ENCODE measurements at places on chromosomes 3 and 15.

DNA sequence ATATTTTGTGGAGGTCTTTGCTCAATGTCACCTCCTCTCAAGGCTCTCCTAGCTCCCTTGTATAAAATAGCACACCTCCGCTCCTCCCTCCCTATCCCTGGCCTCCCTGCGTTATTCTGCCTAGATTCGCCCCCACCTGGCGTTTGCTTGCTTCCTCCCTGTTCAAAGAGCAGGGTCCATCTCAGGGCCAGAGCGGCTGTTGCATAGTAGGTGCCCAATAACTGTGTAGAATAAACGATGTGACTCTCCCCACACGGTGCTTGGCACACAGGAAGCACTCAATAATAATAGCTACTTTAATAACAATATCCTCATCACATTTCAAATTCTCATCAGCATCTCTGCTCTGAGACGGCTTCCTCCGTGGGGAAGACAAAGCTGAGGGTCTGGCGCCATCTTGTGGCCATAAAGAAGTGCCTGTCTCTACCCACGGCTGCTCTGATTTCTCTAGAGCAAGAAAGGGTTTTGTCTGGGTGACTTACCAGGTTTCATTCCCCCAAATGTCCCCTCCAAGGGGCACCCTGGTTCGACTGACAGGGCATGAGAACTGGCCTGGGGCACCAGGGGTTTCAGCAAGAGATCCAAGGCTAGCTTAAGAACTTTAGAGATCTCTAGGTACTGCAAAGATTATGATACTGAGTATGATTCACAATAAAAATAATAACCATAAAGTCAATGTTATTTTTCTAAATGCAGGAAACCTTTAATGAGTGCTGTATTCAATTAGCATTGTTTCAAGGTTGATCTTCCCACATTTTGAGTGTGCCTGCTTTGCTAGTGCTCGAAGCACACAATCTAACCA lies 16.1 kb downstream of the CD276 start:
- DNase-seq: peak; percentile 68

DNA sequence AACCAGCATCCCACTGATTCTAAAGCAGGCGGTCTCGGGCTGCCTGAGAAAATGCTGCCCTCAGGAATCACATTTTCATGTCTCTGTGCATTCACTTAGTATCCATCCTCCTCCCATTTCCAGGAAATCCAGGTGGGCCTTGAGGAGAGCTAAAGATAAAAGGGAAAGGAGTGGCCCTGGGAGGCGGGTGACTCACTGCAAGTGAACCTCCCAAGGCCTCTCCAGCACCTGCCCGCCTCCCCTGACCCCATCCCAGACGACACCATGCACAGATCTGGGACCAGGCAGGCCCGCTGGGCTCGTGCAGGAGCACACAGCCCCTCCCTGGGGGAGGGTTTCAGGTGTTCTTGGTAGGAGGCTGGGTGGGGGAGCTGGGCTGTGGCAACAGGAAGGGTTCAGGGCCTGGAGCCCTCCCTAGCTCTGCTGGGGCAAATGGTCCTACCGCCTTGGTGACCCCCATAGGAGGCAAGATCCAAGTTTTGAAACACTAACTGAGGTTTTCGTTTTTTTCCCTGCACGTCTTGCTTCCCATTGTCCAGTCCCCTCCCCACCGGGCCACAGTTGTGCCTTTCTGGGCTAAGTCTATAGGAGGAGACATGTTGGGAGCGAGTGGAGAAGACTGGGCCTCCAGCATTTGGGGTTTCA lies 22.2 kb downstream of the MELTF start:
- DNase-seq: peak; percentile 34

GRCh38 chr3:25597535-25598101 lies 67.1 kb downstream of the TOP2B start:
- no peak for DNase-seq

GRCh38 chr3:125079675-125080045 lies 23.9 kb upstream of the HEG1 start:
- peak; percentile 60 for DNase-seq
